Posterior cingulate gyrus (tissue), 11 donors: ENCODE measurements at places on chromosomes 3 and 15.

DNA sequence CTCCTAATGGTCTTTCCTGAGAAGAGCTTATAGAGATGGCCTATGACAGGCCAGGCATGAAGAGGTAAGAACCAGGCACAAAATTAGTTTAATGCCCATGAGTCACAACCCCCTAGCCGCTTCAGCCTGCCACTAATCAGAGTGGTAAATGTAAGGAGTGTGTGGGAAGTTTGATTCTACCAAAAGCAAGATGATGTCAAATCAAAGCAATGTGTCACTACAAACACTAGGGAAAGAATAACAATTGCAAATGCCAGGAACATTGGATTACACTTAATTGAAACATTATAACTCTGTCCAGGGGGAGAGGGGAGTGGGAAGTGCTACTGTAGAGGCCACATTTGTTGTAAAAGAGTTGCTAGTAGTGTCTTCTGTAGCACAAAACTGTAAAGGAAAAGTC is 596.6 kb upstream of the AGTR1 start:
- no peak for DNase-seq

DNA sequence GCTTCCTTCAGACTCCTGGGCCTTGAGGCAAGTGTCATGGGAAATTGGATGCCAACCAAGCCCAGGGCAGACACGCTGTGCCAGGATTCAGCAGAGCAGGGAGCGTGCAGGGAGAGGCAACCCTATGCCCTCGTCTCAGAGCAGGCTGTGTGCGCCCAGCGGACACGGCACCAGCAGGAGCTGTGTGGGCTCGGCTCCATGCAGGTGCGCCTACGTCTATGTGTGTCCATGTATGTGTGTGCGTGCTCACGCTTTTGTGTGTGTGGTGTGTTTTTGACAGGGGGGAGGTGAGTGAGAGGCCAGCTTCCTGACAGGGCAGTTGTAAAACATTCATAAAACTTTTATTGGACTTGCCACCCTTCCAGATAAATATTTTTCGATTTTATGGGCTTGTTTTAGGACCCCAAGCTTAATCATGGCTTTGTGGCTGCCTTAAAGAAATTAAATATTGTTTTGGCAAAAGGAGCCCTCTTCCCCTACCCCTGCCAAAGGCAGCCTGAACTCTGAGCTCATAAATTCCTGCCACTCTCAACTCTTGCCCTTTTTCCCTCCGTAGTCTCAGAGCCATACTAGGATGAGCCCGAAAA is 84.4 kb downstream of the DNAJB8 start:
- DNase-seq = no peak

- no peak for DNase-seq
Measured at GRCh38 chr3:181344331-181344730, 354.8 kb upstream of the DNAJC19 start.

- DNase-seq = no peak
Measured at GRCh38 chr15:88810446-88810845, 7.2 kb downstream of the ACAN start.

- no peak for DNase-seq
Measured at GRCh38 chr3:17322106-17322793, 420.2 kb downstream of the TBC1D5 start.

- no peak for DNase-seq
Measured at GRCh38 chr3:154275965-154276364, 48.3 kb downstream of the DHX36 start.

DNA sequence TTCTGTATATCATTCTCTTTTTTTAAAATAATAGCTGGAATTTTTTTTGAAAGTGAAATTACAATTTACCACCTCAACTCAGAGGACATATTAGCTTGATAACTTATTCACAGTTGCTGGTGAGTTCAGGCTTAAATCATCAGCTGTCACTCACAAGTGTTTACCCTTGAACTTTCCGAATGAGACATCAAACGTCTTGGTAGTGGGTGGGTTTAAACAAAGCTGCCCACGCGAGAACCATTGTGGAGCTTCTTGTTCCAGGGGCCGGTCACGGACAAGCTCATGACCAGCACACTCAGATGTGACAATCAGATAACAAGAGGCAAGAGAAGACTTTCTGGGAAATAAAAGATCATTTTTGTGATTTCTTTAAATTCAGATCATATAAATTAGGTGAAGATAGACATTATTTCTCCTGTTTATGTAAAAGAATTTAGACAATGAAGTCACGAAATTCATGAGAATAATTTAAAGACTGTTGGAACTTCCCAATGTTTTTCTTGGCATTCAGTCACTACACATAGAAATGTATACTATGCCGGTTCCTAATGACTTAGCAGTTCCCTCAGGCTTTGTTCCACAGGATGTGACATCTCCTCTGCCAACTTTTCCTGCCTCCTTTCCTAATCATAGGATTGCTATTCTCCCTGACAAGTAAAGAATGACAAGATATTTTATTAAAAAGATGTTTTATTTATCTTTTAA is 29.3 kb downstream of the BTD start:
- peak; percentile 75 for DNase-seq

- no peak for DNase-seq
Measured at GRCh38 chr15:25863111-25863967, at the start of gene ATP10A. Gene ATP10A, minus strand, starts transcription at chr15:25863327. Its CDS starts 231 bp downstream, at chr15:25863096.

- no peak for DNase-seq
Measured at GRCh38 chr3:70606018-70606417, 293.6 kb upstream of the MDFIC2 start.

DNA sequence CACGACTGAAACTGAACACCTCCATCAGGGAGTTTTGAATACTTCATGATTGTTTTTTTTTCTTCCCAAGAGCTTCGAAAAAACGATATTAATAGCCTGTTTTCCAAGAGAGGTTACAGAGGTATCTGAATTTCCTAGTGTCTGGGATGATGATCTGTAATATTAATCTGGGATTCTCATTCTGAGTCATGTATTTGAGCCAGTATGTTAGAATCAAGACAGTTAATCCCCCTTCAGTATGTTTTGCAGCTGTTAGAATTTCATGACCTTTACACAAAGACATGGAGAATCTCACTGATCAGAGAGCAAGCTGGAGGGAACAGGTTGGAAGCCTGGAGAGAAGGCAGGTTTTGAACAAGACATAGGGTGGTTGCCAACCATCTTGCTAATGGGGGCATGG is 234.5 kb upstream of the GAP43 start:
- DNase-seq = no peak

- no peak for DNase-seq
Measured at GRCh38 chr3:151630938-151631441, 102.7 kb upstream of the AADACL2 start.

DNA sequence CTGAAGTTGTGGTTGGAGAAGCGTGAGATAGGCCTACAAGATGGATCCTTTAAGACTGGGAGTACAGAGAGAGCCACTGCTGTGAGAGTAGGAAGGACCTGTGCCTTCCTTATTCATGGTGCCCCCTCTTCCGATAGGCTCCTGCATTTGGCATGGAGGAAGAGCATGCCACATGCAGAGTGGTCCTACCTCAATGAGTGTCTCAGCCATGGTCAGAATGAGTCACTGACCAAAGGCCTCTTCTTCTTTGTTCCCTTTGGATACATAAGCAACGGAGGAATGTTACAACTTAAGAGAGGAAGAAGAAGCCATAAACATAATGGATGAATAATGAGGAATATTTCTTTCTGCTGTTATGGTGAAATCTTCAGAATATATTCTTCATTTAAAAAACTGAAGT is 681.2 kb upstream of the GRM7 start:
- no peak for DNase-seq

- DNase-seq = no peak
Measured at GRCh38 chr15:33494306-33494705, 183.5 kb downstream of the RYR3 start.

DNA sequence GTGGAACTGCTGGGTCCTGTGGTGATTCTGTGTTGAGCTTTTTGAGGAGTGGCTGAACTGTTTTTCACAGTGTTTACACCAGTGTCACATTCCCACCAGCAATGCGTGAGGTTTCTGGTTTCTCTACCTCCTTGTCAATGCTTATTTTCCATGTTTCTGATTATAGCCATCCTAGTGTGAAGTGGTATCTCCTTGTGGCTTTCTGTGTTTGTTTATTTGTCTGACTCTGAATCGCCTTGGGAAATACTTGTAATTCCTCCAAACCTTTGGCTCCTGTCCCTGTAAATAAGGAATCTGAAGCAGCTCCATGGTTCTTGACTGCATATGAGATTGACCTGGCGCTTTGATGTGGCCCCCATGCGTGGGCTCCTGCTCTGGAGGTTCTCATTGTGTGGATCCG is 20.6 kb downstream of the FAN1 start:
- no peak for DNase-seq

DNA sequence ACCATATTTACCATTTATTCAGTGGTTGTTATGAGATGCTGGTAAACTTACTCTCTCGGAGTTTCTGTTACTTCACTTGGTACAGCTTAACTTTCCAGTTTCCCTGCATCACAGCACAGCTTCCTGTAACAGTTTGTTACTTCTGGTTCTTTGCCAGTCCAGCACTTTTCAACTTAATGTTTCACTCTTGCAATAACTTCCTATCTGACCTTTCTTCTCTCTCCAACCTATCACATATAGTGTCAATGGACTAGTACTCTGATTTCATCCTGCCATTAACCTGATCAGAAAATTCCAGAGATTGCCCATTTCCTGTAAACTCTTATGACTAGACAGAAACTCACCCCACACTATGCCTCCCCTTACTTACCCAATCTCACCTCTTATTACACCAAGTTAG is 3.9 kb upstream of the ATP11B start:
- DNase-seq = no peak

DNA sequence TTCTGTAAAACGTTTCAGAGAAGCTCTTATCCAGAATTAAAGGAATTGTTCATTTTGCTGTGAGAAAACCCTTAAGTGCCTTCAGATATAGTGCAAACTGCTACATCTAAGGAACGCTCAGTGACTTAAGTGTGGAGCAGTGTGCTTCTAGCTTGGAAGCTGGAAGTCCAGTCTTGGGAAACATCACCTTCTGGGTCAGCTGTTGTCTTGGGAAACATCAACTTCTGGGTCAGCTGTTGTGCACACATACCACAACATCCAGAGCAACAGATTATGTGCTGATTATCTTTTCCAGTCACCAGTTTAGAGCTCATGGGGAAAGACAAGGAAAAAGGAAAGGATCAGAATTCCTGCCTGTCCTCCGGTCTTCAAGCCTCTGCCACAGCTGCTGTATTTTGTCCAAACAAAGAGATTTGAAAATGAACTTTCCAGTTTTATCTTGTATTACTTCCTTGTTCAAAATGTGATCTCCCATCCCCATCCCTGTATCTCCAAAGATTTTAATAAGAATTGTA is 713.6 kb downstream of the NSUN3 start:
- DNase-seq = no peak

DNA sequence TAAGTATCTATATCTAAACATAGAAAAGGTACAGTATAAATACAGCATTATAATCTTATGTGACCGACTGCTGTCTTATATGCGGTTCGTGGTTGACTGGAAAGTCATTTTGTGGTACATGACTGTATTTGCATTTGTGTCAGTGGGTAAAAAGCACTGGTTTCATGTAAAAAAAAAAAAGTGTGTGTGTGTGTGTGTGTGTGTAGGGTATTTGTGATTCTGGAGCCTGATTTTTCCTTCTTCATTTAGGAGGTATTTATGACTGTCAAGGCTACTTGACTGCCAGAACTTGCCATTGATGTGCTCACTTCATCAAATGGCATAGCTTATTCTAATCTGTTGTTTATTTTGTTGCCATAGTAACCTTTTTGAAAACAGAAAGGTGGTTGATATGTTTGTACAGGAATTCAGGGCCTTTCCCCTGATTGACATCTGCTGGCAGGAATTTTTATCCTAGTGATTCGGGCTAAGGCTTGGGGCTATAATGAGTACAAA is 63.2 kb downstream of the AKAP13 start:
- DNase-seq = no peak

DNA sequence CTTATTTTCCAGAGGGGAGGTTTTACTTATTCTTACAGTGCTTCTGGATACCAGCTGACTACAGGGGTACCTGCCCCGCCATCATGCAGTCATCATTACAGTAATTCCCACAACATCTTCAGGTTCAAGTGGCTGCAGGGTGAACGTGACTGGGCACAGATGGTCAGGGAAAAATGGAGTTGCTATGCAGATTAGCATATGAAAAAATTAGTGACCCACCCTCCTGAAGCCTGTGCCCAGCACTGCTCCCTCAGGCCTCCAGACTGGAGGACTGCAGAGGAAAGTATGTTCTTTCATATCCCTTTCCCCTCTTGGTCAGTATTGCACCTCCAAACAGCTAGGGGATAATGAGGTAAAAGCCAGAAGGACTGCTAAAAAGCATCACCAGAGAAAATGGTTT is 937.9 kb downstream of the TUSC7 start:
- no peak for DNase-seq

DNA sequence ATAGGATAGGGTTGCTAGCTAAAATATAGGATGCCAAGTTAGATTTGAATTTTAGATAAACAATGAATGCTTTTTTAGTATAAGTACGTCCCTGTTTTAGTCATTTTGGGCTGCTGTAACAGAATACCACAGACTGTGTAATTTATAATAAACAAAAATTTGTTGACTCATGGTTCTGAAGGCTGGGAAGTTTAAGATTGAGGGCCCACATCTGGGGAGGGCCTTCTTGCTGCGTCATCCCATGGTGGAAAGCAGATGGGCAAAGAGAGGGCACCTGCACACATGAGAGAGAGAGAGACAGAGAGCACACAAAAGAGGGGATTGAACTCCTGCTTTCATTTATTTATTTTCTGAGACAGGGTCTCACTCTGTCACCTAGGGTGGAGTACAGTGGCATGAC is 246.5 kb downstream of the EPHB1 start:
- DNase-seq = no peak

- no peak for DNase-seq
Measured at GRCh38 chr3:154177406-154177805, 56.2 kb downstream of the ARHGEF26 start.

GRCh38 chr3:113054552-113054951 is 63.8 kb downstream of the GTPBP8 start:
- DNase-seq = no peak

GRCh38 chr15:69496001-69496400 is 43.4 kb downstream of the RPLP1 start:
- DNase-seq = no peak

DNA sequence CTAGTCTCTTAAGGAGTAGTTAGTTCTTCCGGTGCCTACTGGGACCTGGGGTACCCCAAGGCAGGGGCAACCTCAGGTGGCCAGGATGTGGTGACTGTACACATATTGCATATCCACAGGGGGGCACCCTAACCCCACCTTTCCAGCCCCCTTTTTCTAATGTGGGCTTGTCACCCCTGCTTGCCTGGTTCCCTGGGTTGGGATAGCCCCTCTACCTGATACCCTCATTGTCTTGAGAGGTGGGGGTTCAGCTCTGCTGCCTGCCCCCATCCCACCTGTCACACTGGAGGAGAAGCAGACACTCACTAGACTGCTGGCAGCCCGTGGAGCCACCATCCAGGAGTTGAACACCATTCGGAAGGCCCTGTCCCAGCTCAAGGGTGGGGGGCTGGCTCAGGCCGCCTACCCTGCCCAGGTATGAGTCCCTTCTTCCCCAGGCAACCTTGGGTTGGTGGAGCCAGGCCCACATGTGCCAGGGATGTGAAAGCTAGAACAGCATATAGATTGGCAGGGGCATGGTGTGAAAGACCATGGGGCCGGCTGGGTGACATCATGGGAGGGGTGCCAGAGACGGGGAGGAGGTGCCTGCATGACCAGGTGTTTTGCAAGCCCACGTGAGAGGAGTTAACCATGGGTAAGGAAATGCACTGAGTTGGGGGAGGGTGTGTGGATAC is 4.0 kb downstream of the GLYCTK start:
- no peak for DNase-seq

GRCh38 chr15:95989392-95989791 is 341.1 kb upstream of the NR2F2 start:
- no peak for DNase-seq

GRCh38 chr3:28982906-28983305 is 298.0 kb upstream of the RBMS3 start:
- no peak for DNase-seq

- DNase-seq = peak; percentile 21
Measured at GRCh38 chr3:120093119-120093910, 932 bp downstream of the GSK3B start.
